Common myeloid progenitor, CD34-positive (primary cell): ENCODE measurements at places on chromosomes 2 and 18.

GRCh38 chr2:221443645-221444044 lies 128.5 kb downstream of the EPHA4 start:
- no peak for DNase-seq

DNA sequence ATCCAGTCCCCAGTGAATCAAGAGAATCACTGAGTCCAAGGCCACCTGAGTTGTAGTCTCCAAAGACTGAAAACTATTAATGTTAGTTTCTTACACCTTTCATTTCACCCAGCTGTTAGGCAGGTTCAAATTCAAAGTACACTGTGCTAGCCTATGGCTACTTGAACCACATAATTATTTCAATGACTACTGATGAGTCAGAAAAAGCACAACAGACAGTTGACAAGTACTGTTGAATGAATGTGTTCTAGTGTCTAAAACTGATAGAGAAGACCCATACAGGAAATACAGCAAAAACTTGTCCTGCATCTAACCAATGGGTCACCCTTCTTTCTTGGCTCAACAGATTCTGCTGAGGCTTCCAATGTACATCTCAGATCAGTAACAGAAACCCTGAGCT lies 160.9 kb downstream of the MYO5B start:
- no peak for DNase-seq

- no peak for DNase-seq
Observed at GRCh38 chr2:111022633-111023032, 98.1 kb upstream of the BCL2L11 start.

DNA sequence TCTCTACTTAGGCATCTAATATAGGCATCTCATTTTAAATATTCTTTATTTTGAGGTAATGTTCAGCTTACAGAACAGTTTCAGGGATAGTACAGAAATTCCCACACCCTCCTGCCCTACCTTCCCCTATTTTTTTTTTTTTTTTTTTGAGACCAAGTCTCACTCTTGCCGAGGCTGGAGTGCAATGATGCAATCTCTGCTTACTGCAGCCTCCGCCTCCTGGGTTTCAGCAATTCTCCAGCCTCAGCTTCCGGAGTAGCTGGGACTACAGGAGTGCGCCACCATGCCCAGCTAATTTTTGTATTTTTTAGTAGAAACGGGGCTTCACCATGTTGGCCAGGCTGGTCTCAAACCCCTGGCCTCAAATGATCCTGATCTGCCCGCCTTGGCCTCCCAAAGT lies 97.6 kb downstream of the EPB41L5 start:
- no peak for DNase-seq

GRCh38 chr2:216235462-216235861 lies 126.3 kb downstream of the XRCC5 start:
- no peak for DNase-seq

GRCh38 chr2:70656421-70657010 lies 102.9 kb upstream of the TGFA start:
- DNase-seq, result no peak

GRCh38 chr2:27920148-27920885 lies 29.8 kb downstream of the BABAM2 start:
- peak; percentile 88 for DNase-seq

- DNase-seq, result no peak
Observed at GRCh38 chr18:13982126-13982525, 66.8 kb upstream of the MC2R start.

- DNase-seq, result no peak
Observed at GRCh38 chr2:33791625-33792024, 192.5 kb upstream of the FAM98A start.

DNA sequence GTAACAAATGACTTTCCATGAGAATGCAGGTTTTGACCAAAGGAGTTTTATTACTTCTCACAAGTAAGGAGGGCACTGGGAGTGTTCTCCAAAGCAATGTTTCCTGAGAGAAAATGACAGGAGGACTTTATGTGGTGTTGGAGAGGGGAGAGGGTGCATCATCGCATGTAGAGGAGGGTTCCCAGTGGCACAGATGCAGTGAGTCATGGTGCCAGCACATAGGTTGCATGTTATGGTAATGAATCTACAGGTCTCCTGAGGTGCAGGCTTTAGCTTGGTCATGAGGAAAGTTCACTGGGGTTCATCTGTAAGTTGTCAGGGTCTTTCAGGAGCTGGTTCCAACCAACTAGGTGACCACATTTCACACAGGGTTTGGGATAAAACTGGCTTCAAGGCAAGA lies 30.4 kb downstream of the NAT8 start:
- DNase-seq, result no peak

GRCh38 chr2:64928813-64929212 lies 60.4 kb upstream of the SLC1A4 start:
- no peak for DNase-seq

GRCh38 chr18:5962362-5962761 lies 67.0 kb upstream of the TMEM200C start:
- DNase-seq, result no peak

DNA sequence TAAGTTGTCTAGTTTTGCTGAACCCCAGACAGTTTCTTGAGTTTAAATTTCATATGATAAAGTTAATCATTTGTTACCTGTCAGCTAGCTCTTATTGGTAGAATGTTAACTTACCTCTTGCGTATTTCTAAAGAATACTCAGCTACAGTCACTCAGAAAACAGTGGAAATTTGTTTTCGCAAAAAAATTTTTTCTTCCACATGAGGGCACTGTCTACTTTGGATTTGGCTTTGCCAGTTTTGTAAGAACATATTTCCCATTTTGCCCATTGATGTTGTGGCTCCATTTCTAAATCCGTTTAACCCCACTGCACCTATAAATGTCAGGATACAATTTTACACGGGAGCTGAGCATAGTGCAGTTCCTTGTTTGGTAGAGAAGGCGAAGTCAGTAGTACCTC lies 19.1 kb upstream of the GCFC2 start:
- peak; percentile 1 for DNase-seq

DNA sequence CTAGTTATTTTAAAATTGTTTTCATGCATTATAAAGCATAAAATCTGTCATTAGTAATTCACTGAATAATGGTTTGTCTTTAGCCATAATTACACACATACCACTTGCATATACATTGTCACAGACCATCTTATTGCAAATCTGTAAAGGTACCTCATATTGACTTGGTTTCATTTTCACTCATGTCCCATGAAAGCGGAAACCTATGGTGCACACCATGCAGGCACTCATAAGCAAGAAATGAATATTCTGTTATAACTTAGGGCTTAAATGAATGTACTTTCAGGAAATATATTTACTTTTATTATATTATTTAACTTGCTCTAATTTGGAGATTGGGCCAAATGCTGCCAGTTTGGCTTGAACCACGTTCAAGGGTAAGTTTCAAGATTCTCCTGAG lies 29.2 kb upstream of the STK17B start:
- DNase-seq, result no peak
